Ammon's horn (tissue), 1 donor: ENCODE measurements at places on chromosomes 5 and 9.

- DNase-seq, result peak; percentile 32
Measured at GRCh38 chr5:116575326-116576052, 866 bp upstream of the SEMA6A start.

DNA sequence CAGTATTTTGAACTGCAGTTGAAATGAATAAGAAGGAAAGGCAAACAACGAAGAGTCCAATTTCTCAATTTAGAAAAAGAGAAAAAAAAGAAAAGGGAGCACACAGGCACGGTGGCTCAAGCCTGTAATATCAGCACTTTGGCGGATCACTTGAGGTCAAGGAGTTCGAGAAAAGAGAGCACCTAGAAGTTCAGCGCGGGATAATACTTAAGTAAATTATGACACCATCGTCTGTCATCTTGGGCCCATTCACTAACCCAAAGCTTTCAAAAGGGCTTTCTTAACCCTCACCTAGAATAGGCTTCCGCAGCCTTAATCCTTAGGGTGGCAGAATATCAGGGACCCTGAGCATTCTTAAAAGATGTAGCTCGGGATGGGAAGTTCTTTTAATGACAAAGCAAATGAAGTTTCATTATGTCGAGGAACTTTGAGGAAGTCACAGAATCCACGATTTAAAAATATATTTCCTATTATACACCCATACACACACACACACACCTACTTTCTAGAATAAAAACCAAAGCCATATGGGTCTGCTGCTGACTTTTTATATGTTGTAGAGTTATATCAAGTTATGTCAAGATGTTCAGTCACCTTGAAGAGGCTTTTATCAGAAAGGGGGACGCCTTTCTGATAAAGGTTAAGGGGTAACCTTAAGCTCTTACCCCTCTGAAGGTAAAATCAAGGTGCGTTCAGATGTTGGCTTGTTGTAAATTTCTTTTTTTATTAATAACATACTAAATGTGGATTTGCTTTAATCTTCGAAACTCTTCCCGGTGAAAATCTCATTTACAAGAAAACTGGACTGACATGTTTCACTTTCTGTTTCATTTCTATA lies 602 bp upstream of the CD274 start:
- DNase-seq, result no peak

GRCh38 chr5:175092691-175093090 lies 351.3 kb downstream of the DRD1 start:
- no peak for DNase-seq

GRCh38 chr5:136732751-136733150 lies 367.4 kb upstream of the TRPC7 start:
- no peak for DNase-seq

- no peak for DNase-seq
Measured at GRCh38 chr9:33815781-33816180, 1.2 kb upstream of the UBE2R2 start.

- no peak for DNase-seq
Measured at GRCh38 chr9:33436445-33436844, 10.9 kb downstream of the AQP3 start.

GRCh38 chr5:137001026-137001569 lies 498.0 kb downstream of the SPOCK1 start:
- no peak for DNase-seq

DNA sequence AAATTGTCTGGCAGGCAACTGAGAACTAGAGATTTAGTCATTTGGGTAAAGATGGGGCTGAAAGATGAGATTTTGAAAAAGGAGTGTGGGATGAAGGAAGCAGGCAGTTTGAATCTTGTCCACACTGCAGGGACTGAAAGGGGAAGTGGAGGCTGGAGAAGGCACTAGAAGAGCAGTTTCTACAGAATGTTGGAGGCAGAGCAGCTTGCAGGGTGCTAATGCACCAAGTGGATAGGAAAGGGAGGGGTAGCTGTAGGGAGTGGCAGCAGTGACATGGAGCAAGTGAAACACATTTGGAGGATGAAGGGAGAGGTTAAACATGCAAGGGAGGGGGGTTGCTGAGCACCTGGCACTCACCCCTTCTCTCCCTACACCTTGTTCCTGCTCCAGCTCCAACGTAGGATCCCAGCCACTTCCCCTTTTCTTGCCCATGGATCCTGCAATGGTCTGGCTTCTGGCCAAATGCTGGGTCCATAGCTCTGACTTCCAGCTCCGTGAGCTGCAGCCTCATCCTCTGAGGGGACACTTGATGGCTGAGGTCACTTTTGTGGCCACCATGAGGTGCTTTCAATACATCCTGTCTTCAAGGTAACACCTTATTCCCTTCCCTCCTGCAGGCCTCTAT lies 30.0 kb upstream of the FGD3 start:
- peak; percentile 9 for DNase-seq

DNA sequence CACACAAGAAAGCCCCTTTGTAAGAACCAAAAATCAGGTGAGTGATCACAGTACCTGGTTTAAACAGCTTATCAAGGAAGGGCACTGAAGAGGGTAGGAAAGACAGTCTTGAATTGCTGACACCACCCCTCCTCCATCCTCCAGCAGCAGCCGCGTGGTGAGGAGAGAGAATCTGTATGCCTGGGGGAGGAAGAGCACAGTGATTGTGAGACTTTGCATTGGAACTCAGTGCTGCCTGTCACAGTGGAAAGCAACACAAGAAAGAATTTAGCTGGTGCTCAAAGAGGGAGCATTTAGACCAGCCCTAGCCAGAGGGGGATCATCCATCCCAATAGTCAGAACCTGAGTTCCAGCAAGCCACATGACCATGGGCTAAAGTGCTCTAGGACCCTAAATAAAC lies 11.6 kb upstream of the STX17 start:
- no peak for DNase-seq

- no peak for DNase-seq
Measured at GRCh38 chr9:135134268-135135022, 47.0 kb downstream of the OLFM1 start.

- DNase-seq, result no peak
Measured at GRCh38 chr5:93336330-93337110, 244.5 kb downstream of the NR2F1-AS1 start.

- DNase-seq, result no peak
Measured at GRCh38 chr5:124538191-124538590, 208.2 kb downstream of the ZNF608 start.

DNA sequence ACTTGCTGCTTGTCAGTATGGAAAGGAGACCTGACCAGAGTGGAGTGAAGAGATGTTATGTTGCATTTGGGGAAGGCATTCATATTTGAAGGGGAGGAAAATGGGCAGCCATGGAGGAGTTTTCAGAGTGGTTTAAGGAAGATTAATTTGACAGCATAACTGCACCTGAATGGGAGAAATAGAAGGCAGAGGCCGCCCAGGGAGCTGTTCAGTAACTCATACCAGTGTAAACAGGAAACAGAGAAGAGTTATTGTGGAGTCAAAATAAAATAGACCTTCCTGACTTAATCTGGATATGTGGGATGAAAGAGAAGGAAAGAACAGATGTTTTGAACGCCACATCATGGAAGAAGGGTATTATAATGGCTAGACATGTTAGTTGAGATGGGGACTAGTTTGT lies 13.4 kb downstream of the SLC44A1 start:
- DNase-seq, result no peak

DNA sequence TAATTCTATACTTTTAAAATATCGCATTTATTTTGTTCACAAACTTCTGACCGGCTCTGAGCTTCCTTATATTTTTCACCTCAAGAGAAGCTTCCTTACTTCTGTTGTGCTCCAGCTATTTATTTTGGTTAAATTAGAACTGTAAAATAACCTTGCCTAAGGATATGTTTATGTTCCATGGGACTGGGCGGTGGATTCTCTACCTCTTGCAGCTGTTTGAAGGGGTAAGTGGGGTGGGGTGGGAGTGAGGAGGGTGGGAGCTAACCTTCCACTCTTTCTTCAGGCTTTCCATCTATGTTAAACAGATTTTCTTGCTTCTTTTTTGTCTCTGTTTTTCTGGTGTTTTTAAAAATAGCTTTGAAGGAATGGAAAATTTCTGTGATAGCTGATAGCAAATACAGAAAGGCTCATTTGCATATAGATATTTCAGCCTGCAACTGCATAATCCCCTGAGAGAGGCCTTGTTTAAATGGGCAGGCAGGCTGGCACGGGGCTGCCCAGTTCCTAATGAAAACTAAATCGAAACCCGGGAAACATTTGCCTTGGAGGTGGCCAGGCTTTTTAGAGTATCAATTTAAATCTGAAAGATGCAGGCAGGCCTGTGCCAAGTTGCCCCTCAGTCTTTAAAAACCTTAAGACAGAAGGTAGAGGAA lies 122.1 kb upstream of the DMAC1 start:
- DNase-seq, result no peak

GRCh38 chr9:92737216-92737606 lies 27.4 kb downstream of the BICD2 start:
- no peak for DNase-seq

GRCh38 chr5:159844267-159845121 lies 71.8 kb upstream of the ADRA1B start:
- no peak for DNase-seq
